ENCODE measurements at places on chromosomes 6 and 20.

- no peak for DNase-seq
Observed at GRCh38 chr6:143018955-143019354, 41.7 kb upstream of the AIG1 start.

DNA sequence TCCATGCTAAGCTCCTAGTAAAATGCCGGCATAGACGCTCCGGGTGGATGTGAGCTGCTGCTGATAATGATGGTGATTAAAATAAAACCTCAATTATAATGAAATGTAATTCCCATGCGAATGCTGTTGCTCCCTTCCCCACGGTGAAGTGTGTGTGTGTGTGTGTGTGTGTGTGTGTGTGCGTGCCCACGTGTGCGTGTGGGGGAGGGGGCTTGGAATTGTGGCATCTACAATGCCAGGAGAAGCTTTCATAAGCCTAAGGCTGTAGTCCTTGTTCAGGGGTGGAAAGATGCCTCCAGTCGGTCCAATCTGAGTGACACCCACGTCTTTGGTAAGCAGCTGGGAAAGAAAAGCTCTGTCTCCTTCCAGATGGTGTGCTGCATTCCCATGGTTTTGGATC lies 137.9 kb downstream of the CDH26 start:
- no peak for DNase-seq

GRCh38 chr6:109182578-109182977 lies 87.3 kb downstream of the CEP57L1 start:
- DNase-seq: no peak

DNA sequence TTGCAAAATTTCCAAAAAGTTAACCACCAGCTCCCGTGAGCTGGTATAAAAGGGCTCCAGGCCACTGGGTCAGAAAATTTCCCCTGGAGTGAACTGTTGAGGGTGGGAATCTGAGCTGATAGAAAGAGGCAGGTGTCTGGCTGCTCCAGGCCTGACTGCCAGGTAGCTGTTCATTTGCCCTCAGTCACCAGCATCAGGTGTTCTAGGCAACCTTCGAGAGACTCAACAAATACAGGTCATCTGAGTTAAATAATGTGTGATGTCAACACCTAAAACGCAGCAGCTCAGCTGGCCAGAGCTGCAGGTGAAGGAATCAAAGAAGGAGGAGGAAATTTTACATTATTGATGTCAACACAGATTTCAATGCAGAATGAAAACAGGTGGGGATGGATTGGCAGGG lies 46.7 kb downstream of the KCNK5 start:
- DNase-seq: no peak

DNA sequence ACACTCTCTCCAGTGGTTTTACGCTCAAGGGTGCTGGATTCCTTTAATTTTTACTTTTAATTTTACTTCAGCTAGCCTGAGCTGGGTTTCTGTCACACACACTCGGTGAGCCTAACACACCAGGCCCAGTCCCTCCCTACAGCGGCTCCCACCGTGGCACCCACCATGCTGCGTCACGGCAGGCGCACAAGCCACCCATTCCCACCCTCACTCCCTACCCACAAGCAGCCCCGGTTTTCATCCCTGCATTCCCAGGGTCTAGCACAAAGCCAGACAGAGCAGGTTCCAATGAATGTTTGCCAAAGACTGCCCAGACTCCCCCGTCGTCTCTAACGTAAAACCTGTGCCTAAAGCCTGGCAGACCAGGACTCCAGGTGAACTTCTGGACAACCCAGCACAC lies 50.3 kb downstream of the MYH7B start:
- no peak for DNase-seq

DNA sequence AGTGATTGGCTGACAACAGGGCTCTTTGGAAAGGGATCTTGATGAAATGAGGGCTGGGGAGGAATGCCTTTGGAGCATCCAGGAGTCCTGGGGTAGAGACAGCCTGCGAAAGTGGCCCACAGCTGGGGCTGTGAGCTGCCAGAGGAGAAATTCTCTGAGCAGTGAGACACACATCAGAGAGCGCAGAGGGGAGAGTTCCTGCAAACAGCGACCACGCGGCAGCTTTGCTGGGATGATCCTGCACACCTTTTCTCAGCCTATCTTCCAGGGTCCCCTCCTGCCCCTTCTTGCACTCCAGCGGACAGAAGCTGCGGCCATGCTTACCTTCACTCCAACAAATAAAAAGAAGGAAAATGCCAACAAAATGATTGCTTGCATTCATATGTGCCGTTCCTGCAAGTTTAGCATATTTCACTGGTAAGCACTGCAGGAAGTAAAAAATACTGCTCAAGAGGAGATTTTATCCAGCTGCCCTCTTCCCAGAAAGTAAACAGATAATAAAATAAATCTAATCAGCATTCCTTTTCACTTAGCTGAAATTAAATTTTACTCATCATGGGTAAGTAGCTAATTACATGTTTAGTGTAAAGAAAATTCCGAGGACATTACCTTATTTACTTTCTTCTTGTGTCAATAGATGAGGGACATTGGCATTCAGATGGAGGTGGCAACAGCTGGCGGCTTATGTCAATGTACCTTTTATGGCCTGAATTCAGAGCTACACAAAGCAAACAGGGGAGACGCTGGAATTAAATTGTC lies 339.9 kb upstream of the ARID1B start:
- no peak for DNase-seq

DNA sequence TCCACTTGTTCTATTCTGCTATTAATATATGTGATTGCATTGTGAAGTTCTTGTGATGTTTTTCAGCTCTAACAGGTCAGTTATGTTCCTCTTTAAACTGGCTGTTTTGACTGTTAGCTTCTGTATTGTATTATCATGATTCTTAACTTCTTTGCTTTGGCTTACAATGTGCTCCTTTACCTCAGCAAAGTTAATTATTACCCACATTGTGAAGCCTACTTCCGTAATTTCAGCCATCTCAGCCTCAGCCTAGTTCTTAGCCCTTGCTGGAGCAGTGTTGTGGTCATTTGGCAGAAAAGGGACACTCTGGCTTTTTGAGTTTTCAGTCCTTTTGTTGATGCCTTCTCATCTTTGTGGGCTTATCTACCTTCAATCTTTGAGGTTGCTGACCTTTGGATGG lies 440.2 kb downstream of the TBC1D32 start:
- no peak for DNase-seq

DNA sequence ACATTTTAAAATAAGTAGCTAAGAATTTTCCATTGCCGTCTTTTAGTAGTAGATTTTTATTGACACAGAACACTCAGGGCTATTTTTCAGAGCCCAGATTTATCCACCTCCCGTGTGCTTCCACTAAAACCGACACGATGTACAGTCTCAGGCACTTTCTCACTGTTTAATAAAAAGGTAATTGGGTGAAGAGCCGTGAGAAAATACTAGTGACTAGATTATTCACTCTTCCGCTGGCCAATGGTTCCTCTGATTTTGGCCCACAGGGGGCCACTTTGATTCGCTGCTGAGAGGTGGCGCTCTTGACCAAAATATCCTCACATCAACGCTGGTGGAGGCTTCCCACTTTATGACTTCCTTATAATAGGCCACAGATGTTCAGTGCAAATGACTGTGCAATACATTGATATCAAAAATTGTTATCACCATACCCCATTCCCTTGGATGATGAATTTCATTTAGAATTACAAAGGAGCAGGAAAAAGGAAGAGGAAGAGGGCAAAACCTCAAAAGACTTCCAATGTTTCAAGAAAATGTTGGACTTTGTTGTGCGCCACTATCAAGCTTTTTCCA lies 12.3 kb upstream of the HDDC2 start:
- peak; percentile 72 for DNase-seq

DNA sequence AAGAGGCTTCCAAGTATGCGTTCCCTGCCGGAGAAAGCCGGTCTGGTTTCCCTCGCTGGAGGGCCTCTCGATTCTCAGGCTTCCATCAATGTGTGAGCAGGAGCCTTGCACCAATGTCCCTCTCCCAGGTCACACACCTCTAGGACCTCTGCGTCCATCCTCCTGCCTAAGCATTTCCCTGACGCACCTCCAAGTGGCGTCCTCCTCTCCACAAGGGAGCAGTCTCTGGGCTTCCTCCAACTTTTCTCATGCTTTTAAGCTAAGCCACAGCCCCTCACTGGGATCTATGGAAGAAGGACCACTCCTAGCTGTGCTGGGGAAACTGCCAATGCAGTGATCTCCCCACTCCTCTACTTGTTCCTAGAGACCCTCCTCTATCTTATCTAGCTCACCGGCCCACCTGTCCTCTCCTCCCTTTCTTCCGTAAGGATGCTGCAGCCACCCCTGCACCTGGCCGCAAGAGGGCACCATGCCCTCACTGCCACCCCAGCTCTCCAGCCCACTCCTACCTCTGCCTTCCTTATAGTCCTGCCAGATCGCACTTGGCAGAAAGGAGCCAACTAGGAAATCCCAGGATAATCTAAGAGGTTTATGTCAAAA lies 258.7 kb downstream of the LRFN2 start:
- DNase-seq: no peak

GRCh38 chr6:137291441-137291840 lies 72.3 kb upstream of the IFNGR1 start:
- DNase-seq: no peak
